Inflammatory macrophage treated with lipopolysaccharide for 4 hours (primary cell): ENCODE measurements at places on chromosomes 12 and 14.

GRCh38 chr12:72031066-72031465 is 92.4 kb downstream of the TPH2 start:
- no peak for DNase-seq

DNA sequence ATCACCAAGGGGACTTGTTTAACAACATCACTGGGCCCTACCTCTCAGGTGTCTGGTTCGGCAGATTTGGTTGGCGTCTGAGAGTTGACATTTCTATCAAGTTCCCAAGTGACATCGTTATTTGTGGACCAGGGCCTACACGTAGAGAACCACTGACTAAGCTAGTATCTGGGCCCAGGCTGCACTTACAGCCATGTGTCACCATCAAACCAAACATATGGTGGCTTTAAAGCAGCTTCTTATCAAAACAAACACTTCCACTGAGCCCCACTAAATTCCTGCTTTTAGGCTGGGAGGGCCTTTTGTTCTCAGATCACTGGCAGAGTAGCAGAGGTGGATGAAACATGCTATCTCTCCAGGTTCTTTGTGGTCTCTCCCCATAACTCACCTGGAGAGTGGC is 220.5 kb downstream of the PELI2 start:
- no peak for DNase-seq

GRCh38 chr12:43115441-43116160 is 436.4 kb downstream of the ADAMTS20 start:
- DNase-seq, result no peak

GRCh38 chr14:23899788-23900187 is 53.8 kb upstream of the DHRS4 start:
- DNase-seq, result no peak

DNA sequence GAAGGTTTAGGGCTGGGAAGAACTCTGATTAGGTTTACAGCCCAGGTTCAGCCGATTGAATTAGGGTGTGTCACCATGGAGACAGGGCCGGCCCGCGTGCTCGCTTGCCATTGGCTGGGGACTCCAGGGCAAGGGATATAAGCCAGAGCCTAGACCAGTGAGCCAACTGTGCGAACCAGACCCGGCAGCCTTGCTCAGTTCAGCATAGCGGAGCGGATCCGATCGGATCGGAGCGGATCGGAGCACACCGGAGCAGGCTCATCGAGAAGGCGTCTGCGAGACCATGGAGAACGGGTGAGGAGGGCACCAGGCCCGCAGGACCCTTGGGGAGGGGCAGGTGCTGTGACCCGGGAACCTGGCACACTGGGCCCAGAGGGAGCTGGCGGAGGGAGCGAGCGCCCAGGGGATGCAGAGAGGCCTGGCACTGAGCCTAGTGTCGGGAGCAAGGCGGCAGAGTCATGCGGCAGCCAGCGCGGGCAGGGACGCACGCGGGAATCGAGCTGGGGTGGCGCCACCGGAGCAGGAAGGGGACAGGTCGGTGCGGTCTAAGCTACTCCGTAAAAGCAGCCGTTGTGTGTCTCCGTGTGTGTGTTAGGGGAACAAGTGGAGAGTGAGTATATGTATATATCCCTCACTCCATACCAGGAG is at the start of gene PNP:
TSS of gene PNP (plus strand) at position 165 of the 648 bp plus-strand sequence. CDS start at position 284, 119 bp downstream.
- peak; percentile 91 for DNase-seq
